GM12878 (cell line): ENCODE measurements at places on chromosomes 16 and 17.

DNA sequence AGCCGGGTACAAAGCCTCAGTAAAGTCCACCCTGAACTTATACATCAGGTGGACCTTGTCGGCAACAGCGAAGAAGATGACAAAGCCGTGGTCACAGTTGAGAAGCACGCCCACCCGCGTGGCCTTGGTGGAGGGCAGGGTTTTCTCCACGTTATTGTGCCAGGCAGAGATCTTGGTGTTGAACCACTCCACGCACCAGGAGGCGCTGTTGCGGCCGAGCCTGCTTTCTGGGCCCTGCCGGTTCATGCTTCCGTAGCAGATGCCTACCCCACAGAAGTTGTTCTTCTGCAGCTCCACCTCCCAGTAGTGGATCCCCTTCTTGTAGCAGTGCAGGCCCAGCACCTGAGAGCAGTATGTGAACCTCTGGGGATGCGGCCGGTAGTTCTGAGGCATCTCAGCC, 22.1 kb downstream of the TRIM25 start:
- DNase-seq, result no peak

- no peak for DNase-seq
Measured at GRCh38 chr17:13253733-13254410, 236.0 kb upstream of the ELAC2 start.

GRCh38 chr17:27797390-27798091, 2.8 kb downstream of the NOS2 start:
- DNase-seq, result no peak

GRCh38 chr16:88863426-88863825, 3.0 kb downstream of the PABPN1L start:
- no peak for DNase-seq

DNA sequence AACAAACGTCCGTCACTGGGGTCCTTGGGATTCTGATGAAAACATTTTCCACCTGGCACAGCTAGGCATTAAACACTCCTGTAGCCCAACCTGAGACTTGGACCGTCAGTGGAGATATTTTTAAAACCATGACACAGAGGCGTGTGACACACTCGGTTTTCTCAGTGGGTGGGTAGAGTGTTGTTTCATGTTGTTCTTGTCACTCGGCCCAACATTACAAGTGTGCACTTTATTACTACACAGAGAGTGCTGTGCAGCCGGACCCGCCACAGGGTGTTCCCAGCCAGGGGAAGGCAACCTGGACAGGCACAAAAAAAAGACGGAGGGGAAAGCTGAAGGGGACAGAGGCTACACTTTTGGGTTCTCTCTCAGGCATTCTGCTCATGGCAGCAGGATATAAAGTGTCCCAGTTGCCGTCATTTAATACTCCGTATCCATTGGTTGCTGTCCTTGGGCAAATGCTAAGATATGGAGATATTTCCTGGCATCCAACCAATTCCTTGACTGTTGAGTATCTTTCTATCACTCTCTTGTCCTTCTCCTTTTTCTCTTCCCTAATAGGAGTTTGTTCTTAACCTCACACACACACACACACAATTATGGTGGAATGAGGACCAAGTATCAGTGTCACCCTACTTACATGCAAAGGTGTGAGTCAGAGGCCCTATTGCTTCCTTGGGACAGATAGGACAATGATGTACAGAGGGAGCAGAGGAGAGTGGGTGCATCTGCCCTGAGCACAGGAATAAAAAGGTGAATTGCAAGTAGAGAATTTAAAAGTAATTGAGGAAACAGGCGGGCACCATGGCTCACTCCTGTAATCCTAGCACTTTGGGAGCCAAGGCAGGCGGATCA, 154.1 kb upstream of the SOX9 start:
- no peak for DNase-seq

GRCh38 chr17:67647482-67647881, 70.3 kb upstream of the NOL11 start:
- DNase-seq, result peak; percentile 67

GRCh38 chr17:8365143-8365542, 11.4 kb downstream of the KRABD2 start:
- DNase-seq, result no peak

- no peak for DNase-seq
Measured at GRCh38 chr17:39416141-39416540, 14.7 kb upstream of the FBXL20 start.

- no peak for DNase-seq
Measured at GRCh38 chr16:21244518-21245215, 11.2 kb downstream of the ANKS4B start.

- DNase-seq, result no peak
Measured at GRCh38 chr17:61015966-61016365, 338.3 kb downstream of the BCAS3 start.

DNA sequence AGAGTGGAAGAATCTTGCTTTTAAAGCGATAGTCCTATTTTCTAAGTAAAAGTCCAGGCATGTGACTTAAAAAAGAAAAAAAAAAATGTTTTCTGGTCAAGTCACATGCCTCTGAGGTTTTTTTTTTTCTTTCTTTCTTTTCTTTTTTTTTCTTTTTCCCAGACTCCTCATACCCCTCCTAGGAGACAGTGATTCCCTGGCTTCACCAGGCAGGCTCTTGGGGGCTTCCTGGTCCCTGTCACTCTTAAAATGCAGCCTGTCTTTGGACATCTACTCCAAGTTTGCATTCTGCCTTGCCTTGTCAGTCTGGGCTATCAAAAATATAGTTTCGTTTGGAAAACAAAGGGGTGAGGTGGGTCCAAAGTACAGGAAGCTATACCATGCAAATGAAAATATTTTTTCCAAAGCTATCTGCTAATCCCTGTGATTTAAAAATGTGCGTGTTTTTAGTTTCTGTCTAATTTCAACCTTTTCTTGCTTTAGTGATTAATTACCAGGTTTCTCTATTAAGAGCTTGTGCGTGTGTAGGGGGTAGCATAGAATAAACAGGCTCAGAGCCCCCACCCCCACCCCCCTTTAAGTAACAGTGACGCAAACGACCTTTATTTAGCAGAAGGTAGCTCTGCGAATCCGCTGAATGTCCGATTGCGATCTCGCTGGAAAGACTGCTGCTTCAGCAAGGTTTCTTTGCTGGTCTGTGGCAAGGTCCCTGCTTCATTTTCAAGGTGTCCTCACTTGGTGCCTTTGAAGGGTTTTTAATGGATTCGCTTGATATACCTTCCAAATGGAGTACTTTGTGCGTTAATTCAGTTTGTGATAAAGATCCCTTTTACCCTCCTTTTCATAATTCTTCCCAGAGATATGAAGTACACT, 510.2 kb downstream of the WWOX start:
- DNase-seq, result no peak

DNA sequence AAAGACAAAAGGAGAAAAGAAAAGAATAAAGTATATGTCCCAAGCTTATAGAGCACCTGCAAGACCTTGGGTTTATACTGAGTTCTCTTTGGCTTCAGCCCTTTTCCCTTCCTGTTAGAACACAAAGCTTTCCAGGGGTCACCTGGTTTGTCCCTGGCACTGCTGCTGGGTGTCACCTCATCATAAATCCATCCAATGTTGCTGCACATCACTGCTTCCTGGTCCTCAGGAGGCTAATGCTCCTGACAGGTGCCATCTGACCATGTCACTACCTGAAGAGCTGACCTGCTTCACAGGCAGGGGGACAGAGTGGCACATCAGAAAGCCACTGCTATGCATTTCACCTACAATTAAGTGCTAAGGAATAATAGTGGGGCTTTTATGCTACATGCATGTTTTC, 164.6 kb upstream of the ELAC2 start:
- no peak for DNase-seq

DNA sequence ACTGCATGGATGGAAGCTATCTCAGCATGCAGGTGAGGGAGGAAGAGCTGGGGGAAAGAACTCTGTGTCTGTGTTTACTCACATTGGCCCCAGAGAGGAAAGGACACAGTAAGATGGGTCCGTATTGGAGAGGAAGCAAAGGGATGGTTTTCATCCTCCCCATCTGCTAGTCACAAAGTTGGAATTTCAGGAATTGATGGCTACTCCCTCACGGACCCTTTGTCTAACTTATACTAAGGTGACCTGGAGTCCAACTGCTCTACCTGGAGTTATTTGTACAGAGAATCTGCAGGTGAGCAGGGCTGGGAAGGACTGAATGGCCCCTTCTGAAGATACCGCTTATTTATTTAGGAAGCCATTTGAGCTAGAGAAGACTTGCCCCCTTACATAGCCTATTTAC, 55.1 kb downstream of the WNT3 start:
- no peak for DNase-seq

- DNase-seq, result no peak
Measured at GRCh38 chr17:68698746-68699145, 97.6 kb upstream of the FAM20A start.

GRCh38 chr17:15882777-15883176, 62.2 kb upstream of the ADORA2B start:
- no peak for DNase-seq

GRCh38 chr17:73644145-73645049, at the start of gene SDK2:
Gene SDK2 (minus strand): TSS chr17:73644445. CDS start chr17:73644088, 357 bp downstream.
- no peak for DNase-seq

DNA sequence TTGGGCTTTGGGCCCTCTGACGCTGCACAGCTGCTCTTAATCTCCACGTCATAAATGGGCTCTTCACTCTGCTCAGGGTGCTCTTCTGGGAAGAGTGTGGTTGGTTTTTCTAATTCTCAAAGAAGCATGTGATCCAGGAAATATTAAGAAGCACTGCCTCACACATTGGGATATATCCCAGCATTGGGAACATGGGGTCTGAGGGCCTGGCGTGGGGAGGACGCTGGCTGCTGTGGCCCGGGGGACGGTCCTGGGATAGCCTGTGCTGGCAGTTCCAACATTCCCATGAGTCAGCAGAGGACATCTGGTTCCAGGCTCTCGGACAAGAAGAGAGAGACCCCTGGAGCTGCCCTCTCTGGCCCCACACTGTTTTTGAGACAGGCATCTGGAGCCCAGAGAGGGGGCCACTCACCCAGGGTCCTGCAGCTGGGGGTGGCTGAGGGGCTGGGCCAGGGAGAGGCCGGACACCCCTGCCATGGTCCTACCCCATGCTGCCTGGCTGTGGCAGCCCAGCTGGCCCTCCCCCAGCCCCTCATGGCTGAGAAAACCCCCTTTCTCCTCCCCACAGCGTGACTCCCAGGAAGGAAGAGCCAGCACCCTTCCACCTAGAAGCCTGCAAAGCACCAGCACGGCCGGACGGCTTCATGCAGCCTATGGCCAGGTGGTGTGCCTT, 58.8 kb downstream of the NT5M start:
- DNase-seq, result no peak

DNA sequence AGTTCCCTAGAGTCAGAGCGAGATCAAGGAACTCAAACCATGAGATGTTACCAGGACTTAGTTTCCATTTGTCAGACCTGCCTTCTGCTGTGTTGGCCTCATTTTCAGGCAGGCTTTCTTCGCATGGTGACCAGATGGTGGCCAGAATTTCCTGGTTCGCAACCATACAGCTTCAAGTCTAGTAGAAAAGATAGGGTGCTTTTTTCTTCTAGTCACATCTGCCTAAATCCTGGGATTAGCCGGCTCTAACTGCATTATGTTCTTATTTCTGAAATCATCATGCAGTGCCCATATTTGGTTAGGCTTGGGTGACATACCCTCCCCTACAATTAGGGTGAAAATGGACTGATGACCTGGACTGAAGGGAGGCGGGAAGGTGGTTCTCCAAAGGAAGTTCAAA, 131.5 kb downstream of the SHISA9 start:
- no peak for DNase-seq

GRCh38 chr17:74361230-74362068, at the start of gene BTBD17:
Gene BTBD17 (minus strand): TSS chr17:74361868. CDS start chr17:74361819, 49 bp downstream.
- DNase-seq, result no peak

- DNase-seq, result peak; percentile 1
Measured at GRCh38 chr16:27748868-27749546, 199.1 kb downstream of the KATNIP start.
